Neural crest cell (in vitro differentiated cells): ENCODE measurements at places on chromosomes 4 and X. TPM values are rescaled to one million over a fixed set of nuclear protein-coding genes. Genes with fewer than 3 reads are reported as not detected.

DNA sequence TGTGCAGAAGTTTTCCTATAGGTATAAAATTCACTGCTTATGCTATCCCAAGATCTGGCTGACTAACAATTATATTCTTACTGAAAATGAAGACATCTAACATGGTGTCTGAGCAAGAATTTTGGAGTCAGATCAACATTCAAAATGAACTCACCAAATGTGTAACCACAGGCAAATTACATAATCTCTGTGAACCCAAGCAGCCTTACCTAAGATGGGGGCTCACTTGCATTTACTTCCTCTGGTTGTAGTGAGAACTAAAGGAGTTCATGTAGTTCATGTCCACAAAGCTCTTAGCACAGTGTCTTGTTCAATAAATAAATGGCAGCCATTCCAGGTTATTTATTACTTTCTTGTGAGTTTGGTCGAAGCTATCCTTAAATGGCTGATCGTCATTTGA is 163.9 kb upstream of the LCORL start:
- no peak overlapping the region for H3K27ac ChIP-seq
- no peak for DNase-seq
- H3K4me1 ChIP-seq: no peaks in the 10 kb centered on the region
- peaks cover 12% of the 10 kb centered on the region for H3K27me3 ChIP-seq

The TBC1D19 gene
- total RNA-seq: 9.2 and 11.7 TPM in 2 replicates

- no peak overlapping the region for H3K27ac ChIP-seq
- peaks cover 8% of the 10 kb centered on the region for H3K4me1 ChIP-seq
- H3K27me3 ChIP-seq: no peaks in the 10 kb centered on the region
- H3K4me3 ChIP-seq: no peak overlapping the region
Measured at GRCh38 chr4:182126096-182126495, 117.1 kb upstream of the TENM3 start.

DNA sequence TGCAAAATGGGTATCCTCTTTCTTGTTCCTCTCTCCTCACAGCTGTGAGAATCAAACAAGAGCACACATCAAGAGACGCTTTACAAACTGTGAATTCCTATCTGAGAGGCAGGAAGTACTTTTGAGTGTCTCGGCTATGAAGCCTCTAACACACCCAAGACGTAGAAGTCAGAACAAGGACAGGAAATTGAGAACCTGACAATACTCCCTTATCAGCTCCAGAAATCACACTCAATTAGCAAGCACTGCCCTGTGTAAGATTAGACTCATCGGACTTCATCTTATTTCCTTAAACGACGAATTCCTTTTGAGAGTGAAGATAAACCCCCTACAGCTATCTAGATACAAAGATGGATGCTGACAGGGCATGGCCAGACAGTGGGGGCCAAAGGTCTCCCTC is 50.7 kb upstream of the CRMP1 start:
- no peak overlapping the region for H3K4me3 ChIP-seq
- H3K36me3 ChIP-seq: no peaks in the 10 kb centered on the region
- peaks cover 7% of the 10 kb centered on the region for H3K27me3 ChIP-seq

The PAGE2 gene
- not detected in 2 replicates for total RNA-seq

The CFAP299 gene
- total RNA-seq: not detected in 2 replicates

DNA sequence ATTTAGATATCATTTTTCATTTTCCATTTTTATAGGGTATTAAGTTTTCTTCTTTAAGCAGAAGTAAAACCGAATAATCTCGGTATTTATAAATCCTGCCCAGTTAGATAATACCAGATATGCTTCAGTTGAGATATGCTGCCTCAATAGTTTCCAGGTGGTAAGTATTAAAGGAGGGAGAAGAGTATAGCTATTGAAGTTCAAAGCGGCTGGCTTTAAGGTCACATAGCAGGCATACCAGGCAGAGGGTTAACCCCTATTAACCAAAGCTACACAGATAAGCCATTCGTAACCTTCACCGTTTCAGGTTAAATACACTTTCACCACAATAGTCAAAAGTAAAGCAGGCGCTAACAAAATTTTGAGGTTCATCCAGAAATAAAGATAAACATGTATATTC is 54.2 kb downstream of the EDNRA start:
- no peaks in the 10 kb centered on the region for H3K27me3 ChIP-seq
- H3K4me3 ChIP-seq: no peak overlapping the region
- no peaks in the 10 kb centered on the region for H3K36me3 ChIP-seq
- peaks cover 3% of the 10 kb centered on the region for H3K4me1 ChIP-seq
- no peak overlapping the region for H3K27ac ChIP-seq
- no peak for DNase-seq

The RBMXL3 gene
- total RNA-seq: not detected in 2 replicates

The PRICKLE3 gene
- 3.3 and 4.2 TPM in 2 replicates for total RNA-seq

DNA sequence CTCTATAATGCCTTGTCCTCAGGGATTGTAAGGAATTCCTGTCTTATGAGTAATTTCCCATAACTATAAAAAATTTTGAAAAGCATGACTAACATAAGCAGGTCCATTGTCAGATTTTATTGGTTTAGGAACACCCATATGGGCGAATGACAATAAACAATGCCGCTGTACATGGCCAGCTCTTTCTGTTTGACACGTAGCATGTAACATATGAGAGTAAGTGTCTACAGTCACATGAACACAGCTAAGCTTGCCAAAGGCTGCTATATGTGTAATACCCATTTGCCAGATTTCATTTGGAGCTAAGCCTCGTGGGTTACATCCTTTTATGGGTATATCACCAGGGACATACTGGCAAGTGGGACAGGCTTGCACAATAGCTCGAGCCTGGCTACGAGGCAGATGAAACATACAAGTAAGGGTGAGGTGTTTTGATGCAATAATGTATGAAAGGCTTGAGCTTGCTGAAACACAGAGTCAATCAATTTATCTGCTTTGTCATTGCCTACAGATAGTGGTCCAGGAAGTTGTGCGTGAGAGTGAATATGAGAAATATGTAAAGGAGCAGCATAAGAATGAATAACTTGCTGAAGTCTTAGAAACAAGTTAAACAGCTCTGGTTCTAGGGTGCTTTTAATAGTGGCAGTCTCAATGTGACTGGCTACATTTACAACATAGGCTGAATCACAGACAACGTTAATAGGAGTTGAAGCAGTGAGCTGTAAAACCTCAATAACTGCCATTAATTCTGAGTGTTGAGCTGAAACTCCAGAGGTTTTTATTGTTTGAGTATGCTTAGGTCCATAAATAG is 67.4 kb upstream of the UGT2B10 start:
- H3K27ac ChIP-seq: peak overlapping the region; percentile 46
- DNase-seq: no peak
- H3K4me1 ChIP-seq: no peaks in the 10 kb centered on the region
- H3K4me3 ChIP-seq: no peak overlapping the region

DNA sequence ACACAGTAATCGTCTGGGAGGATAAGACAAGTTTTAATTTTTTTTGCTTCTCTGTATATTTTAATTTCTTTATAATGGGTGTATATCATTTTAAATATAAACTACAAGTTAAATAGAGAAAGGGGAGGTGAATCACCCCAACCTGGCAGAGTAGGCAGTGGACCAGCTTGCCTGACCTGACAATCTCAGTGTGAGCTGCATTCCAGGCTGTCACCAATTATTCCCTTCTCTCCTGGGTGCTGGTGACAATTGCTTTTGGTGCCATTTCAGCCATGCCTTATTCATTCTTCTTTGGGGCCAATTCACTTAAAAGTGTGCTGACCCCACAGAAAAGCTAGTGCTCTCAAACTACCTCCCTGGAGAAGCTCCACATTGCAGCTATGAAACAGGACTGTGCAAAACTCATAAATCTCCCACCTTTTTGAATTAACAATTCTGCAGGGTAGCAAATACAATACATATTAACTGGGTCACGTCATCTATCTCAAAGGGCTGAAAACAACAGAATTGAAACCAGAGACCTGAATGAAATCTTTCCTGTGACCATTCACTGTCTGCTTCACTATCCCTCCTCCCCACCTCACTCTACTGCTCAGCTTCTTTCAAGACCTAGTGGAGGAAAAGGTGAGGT is 359.0 kb downstream of the HS3ST1 start:
- H3K27me3 ChIP-seq: no peaks in the 10 kb centered on the region
- no peak for DNase-seq
- H3K4me3 ChIP-seq: no peak overlapping the region
- H3K4me1 ChIP-seq: peaks cover 30% of the 10 kb centered on the region
- H3K36me3 ChIP-seq: peaks cover 3% of the 10 kb centered on the region

GRCh38 chrX:127313635-127314034 is 494.1 kb downstream of the PRR32 start:
- DNase-seq: no peak
- no peaks in the 10 kb centered on the region for H3K4me1 ChIP-seq
- no peaks in the 10 kb centered on the region for H3K27me3 ChIP-seq
- H3K27ac ChIP-seq: no peak overlapping the region

The SPATA18 gene
- total RNA-seq: 3.0 and 5.4 TPM in 2 replicates

The RASGEF1B gene
- total RNA-seq: 1.7 and 1.9 TPM in 2 replicates

DNA sequence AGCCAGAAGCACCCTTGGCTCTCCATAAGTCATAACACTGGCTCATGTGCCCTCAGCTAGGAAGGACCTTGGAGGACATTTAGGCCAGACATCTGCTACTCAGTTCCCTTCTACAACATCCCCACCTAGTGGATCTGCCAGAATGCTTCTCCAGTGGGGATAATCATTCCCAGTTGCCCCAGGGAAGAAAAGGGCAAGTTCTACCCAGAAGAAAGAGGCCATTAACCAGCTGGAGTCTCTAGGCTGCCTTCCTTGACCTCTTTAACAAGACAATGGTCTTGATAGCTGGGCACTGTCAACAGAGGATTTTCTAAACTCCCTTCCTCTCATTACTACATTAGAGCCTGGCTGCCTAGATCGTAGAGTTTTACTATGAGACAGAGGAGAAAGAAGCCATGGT is 42.0 kb downstream of the LGI2 start:
- H3K36me3 ChIP-seq: no peaks in the 10 kb centered on the region
- H3K4me3 ChIP-seq: no peak overlapping the region
- DNase-seq: no peak
- H3K27ac ChIP-seq: no peak overlapping the region
- H3K27me3 ChIP-seq: no peaks in the 10 kb centered on the region

The ETDB gene
- total RNA-seq: not detected in 2 replicates

The MAGEB1 gene
- not detected in 2 replicates for total RNA-seq

DNA sequence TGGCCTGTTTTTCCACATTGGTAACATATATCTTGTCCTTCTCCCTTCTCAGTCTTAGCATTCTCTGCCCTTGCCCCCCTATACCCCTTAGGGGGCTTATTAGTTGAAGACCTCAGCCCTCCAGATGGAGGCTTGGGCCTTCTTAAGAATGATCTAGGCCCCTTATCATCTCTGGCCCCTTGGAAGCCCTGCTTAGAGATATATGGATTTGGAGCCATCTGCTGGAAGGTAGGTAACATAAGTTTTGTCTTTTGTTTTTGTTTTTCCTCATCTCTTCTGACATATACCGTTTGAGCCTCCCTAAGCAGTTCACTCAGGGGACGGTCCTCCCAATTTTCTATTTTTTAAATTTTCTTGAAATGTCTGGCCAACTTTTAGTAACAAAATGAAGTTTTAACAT is 48.3 kb upstream of the NAP1L2 start:
- H3K27ac ChIP-seq: no peak overlapping the region
- H3K27me3 ChIP-seq: no peaks in the 10 kb centered on the region
- DNase-seq: no peak
- no peaks in the 10 kb centered on the region for H3K36me3 ChIP-seq
- H3K4me1 ChIP-seq: no peaks in the 10 kb centered on the region

The ADRA2C gene
- 6.1 and 6.8 TPM in 2 replicates for total RNA-seq

GRCh38 chr4:4480685-4481398 is 61.0 kb downstream of the STX18 start:
- peak; percentile 34 for DNase-seq
- peak overlapping the region; percentile 54 for H3K4me3 ChIP-seq
- peak overlapping the region; percentile 99 for H3K27ac ChIP-seq
- peaks cover 46% of the 10 kb centered on the region for H3K4me1 ChIP-seq

The TLR10 gene
- not detected in 2 replicates for total RNA-seq

The GRIA3 gene
- 1.4 and 2.2 TPM in 2 replicates for total RNA-seq

- H3K4me3 ChIP-seq: no peak overlapping the region
- no peak for DNase-seq
- H3K27ac ChIP-seq: no peak overlapping the region
- no peaks in the 10 kb centered on the region for H3K36me3 ChIP-seq
Measured at GRCh38 chr4:179695175-179695574, 2252.9 kb upstream of the AGA start.
